Islet precursor cell (in vitro differentiated cells): ENCODE measurements at places on chromosomes 7 and 10.

DNA sequence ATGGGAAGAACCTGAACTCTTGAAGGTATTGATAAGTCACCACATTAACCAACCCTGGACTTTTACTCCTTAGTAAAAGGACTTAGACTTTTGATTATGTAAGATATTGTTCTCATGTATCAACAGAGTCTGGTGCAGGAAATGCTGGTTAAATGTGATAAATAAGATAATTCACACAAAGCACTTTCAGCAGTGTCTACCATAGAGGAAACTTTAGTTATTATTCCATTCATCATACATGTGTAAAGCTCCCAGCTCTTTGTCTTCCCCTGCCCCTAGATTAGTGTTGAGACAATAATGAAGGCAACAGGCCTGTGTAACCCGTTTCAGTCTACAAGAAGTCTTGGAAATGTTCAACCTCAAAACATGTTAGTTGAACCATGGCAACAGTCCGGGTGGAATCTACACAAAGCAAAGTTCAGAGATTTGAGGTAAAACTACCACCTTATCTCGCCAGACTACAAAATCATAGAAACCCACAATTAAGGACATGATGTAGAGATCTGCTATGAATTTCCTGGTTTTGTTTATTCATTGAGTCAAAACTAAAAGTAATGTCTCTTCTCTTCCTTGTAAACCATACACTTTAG lies 109.9 kb upstream of the ADO start:
- DNase-seq, result no peak

GRCh38 chr7:154296443-154296842 lies 244.2 kb downstream of the DPP6 start:
- DNase-seq, result no peak

GRCh38 chr7:4959306-4959705 lies 319 bp upstream of the MMD2 start:
- DNase-seq, result no peak

- DNase-seq, result no peak
These were observed 90.0 kb downstream of the SLIT1 start for GRCh38 chr10:97095701-97096260.

GRCh38 chr10:110344622-110345021 lies 39.9 kb upstream of the SMNDC1 start:
- DNase-seq, result no peak

DNA sequence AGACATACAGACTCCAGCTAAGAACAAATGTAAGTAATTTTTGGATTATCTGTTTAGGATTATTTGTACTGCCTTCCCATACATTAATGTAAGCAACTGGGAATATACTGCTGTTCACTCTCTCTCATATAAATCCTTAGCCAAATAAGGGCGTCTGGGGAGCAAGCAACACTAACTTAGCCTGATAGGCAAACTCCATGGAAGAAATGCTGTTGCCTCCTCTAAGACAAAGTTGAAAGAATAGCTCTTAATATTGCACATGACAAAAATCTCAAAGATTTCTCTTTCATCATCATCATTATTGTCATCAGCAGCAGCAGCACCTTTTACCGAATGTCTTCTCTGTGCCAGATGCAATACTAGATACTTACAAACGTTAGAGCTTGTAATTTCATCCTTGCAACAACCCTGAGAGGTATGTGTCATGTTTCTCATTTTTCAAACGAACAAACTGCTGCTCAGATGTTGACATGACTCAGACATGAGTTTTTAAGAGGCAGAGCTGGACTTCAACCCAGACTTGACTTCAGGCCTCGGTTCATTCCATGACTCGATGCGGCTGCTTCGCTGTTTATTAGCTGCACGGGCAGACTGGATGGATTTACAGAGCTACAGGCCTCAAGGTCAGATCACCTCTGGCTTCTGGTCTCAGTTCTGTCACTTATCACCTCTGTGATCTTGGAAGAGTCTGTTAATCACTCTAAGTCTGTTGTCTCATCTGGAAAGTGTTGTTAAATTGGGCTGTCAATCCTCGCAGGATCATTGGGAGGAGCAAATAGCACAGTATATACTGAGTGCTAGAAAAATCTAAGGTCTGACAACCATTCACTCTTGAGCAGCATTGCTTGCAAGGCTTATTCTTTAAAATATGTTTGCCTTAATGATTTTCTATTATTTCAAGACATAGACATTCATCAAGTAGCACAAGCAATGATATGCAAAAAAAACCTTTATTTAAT lies 126.3 kb upstream of the CELF2 start:
- DNase-seq, result peak; percentile 91

- no peak for DNase-seq
These were observed 25.0 kb upstream of the C1GALT1 start for GRCh38 chr7:7157177-7157886.

- DNase-seq, result no peak
These were observed 10.9 kb upstream of the PTN start for GRCh38 chr7:137354396-137354795.

DNA sequence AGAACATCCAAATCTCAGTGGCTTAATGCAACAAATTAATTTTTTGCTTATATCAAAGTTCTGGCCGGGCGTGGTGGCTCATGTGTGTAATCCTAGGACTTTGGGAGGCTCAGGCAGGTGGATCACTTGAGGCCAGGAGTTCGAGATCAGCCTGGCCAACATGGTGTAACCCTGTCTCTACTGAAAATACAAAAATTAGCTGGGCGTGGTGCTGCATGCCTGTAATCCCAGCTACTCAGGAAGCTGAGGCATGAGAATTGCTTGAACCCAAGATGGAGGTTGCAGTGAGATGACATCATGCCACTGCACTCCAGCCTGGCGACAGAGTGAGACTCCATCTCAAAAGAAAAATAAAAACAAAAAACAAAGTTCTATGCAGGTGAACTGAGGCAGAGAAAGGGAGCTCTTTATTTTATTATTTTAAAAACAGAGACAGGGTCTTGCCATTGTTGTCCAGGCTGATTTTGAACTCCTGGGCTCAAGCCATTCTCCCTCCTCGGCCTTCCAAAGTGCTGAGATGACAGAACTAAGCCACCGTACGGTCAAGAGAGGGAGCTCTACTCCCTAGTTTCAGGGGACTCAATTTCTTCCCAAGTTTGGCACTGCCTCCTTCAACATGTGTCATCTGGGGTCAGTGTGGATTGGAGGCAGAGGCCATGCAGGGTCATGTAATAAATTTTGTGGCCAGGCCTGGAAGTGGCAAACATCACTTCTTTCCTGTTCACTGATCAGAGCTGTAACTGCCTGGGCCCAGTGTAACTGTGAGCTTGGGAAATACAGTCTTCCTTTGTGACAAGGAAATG lies 2.4 kb downstream of the ADCK2 start:
- peak; percentile 79 for DNase-seq

- no peak for DNase-seq
These were observed 32.1 kb downstream of the HIPK2 start for GRCh38 chr7:139745678-139746143.
